ENCODE measurements at places on chromosomes 2 and 18.

DNA sequence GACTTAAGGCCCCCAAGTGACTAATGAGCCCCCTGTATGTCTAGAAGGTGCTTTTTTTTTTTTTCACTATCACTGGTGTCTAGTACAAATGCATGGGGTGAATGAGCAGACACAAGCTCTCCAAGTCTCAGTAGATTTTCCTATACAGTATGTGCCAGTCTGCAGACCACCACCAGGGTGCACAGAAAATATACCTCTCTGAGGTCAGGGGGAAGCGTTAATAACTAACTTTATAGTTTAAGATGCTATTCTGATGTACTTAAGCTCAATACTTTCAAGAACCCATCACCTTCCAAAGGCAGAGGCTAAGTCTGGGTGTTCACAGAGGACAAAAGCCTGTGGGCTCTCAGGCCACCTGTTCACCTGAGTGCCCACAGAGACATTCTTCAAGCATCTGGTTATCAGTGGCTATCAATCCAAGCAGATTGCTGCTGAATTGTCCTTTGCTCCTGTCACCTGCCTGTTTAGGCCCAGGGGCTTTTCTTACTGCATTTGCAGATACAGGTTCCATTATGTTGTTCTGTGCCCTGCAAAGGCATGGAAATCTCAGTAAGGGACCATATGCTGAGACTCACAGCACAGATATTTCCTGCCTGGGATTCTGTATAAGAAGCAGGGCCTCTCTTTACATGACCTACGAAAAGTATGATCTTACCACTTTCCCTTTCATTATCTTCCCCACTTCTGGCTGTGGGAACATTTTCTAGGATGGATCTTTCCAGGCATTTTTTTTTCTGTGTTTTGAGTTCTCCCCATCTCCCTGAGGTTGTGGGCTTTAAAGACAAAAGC, 534.6 kb downstream of the TNS1 start:
- no peak for DNase-seq

- no peak for DNase-seq
Observed at GRCh38 chr2:172586245-172586891, 30.5 kb downstream of the PDK1 start.

- DNase-seq: no peak
Observed at GRCh38 chr2:57543211-57543610, 503.4 kb upstream of the VRK2 start.

GRCh38 chr2:240155745-240156390, 15.4 kb upstream of the OTOS start:
- no peak for DNase-seq

DNA sequence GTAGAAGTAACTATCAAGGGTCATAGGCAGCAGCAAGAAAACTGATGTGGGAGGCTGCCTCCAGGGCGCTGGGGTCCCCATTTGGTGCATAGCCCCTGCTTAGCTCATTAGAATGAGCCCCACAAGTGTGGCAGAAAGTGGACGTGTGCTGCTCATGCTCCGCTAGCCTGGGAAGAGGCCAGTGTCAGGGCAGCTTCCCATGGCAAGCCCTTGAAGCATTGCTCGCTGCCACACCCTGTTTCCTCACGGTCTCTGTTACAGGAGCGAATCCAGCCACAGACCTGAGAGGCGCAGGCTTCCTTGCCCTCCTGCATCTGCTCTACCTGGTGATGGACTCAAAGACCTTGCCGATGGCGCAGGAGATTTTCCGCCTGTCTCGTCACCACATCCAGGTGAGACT, 22.5 kb downstream of the ELMOD3 start:
- DNase-seq: no peak

DNA sequence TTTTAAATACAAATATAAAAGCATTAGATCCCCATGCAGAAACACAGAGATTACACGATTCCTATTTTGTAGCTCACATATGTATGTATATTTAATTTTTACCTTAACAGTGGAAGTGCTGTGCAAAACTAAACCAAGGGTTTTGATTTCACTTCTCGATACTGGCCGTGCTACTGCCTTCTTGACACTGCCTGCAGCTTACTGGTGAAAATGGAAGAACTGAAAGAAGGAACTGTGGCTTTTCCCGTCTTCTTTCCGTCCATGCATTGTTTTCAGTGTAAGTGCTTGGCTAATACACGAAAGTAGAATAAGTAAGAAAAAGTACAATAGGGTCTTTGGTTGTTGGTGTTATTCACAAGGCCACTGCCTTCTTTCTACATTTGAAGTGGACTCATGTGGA, 129.5 kb downstream of the NDUFA10 start:
- no peak for DNase-seq

DNA sequence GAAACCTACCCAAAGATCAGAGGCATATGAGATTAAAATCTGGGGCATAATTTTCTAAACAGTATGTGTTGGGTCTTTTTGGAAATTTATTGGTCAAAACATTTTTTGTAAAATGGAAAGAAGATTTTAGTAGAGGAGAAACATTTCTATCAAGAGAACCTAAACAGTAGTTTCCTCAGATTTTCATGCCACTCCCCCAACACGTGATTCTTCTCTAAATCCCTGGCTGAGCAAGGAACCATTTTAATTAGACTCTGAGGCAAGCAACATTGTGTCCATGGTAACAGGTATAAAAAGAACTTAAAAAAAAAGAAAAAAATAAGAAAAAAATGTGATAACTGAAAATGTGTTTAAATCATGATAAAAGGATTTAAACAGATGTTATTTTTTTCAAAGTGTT, 1105.2 kb upstream of the ZEB2 start:
- DNase-seq: no peak

- DNase-seq: peak; percentile 79
Observed at GRCh38 chr2:112481050-112481527, 867 bp upstream of the TTL start.

GRCh38 chr2:136874258-136874657, 108.9 kb downstream of the THSD7B start:
- DNase-seq: no peak

- no peak for DNase-seq
Observed at GRCh38 chr2:239309398-239310245, 91.2 kb downstream of the HDAC4 start.

- no peak for DNase-seq
Observed at GRCh38 chr2:80073134-80073561, 231.4 kb downstream of the LRRTM1 start.

GRCh38 chr2:6181525-6181924, 489.3 kb downstream of the SOX11 start:
- no peak for DNase-seq

DNA sequence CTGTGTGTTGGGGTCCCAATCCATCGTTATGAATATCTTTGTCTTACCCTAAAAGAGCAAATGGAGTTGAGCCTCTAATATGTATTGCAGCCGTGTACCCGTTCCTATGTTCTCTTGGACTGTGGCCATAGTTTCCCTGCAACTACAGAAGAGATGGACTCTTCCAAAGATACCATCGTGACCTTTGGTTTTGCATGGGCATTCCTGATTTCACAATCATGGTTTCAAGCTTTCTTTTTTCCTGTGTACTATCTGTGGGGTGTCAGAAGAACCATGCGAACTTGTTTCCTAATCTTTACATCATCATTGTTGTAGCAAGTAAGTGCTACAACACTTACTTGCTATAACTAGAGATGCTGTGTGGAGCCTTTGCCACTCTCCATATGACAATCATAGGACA, 1295.7 kb downstream of the DPP10 start:
- no peak for DNase-seq

GRCh38 chr2:61693744-61694143, 155.6 kb upstream of the XPO1 start:
- no peak for DNase-seq

DNA sequence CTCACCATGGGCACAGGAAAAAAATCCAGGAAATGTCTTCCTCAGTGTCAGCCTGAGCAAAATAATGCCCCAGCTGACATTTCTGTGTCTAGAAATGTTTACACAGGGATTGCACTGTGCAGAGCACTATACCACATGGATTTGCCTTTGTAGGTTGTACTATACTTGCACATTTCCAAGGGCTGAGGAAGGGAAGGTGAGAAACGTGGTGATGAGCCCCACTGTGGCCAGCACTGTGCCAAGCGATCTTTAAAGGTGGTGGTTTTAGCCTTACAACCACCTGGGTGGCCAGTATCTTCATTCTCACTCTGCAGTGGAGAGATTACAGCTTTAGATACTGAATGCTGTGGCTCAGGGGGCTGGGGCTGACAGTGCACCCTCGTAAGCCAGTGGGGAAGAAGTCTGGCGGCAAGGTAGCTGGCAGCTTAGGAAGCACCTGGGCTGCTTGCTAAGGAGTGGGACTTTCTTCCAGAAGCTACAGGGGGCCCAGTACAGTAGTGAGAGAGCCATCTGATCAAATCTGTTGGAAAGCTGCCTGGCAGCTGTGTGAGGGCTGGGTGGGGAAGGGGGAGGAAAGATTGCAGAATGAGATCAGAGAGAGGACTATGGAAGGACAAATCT, 81.4 kb upstream of the MSH2 start:
- DNase-seq: no peak
